ENCODE measurements at places on chromosomes 3 and 15.

DNA sequence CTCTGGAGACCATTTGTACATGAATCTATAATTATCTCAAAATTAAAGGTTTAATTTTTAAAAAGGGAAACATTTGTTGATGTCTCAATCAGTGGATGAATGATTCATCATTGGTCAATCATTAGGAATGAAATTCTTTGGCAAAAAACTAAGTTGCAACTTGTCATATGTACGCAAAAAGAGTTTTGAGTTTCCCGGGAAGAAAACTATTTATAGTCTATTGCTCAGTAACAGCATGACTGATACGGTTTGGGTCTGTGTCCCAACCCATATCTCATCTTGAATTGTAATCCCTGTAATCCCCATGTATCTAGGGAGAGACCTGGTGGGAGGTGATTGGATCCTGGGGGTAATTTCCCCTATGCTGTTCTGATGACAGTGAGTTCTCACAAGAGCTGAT is 765.8 kb upstream of the ROBO1 start:
- DNase-seq, result no peak

- DNase-seq, result no peak
Measured at GRCh38 chr3:119759962-119760361, 21.9 kb upstream of the NR1I2 start.

GRCh38 chr3:101850246-101851051 is 1.1 kb downstream of the NFKBIZ start:
- DNase-seq, result no peak

DNA sequence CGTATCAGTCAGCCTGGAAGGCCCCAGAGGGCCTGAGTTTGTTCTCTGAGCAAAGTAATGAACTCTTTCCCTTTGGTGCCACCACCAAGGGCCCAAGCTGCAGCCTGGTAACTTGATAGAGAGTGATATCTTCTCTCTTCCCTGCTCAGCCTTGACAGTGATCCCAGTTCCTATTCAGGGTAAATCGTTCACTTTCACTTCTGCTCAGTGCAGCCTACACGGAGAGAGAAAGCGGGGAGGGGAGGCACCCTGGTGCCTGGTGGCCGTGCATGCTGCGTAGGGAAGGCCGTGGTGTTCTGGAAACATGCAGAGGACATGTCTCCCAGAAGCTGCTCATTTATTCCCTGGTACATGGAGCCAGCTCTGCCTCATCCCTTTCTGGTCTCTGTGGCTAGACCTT is 54.9 kb downstream of the KIF9 start:
- DNase-seq, result no peak

DNA sequence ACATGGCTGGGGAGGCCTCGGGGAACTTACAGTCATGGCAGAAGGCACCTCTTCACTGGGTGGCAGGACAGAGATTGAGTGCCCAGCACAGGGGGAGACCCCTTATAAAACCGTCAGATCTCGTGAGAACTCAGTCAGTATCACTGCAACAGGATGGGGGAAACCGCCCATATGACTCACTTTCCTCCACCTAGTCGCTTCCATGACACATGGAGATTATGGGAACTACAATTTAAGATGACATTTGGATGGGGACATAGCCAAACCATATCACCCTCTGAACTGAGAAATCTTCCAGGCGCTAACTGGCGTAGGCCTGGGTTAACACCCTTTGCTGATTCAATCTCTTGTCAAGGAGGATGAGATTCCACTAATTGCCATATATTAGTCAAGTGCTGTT is 392.3 kb downstream of the FEZF2 start:
- no peak for DNase-seq

- DNase-seq, result no peak
Measured at GRCh38 chr3:153634683-153635082, 472.7 kb downstream of the RAP2B start.

DNA sequence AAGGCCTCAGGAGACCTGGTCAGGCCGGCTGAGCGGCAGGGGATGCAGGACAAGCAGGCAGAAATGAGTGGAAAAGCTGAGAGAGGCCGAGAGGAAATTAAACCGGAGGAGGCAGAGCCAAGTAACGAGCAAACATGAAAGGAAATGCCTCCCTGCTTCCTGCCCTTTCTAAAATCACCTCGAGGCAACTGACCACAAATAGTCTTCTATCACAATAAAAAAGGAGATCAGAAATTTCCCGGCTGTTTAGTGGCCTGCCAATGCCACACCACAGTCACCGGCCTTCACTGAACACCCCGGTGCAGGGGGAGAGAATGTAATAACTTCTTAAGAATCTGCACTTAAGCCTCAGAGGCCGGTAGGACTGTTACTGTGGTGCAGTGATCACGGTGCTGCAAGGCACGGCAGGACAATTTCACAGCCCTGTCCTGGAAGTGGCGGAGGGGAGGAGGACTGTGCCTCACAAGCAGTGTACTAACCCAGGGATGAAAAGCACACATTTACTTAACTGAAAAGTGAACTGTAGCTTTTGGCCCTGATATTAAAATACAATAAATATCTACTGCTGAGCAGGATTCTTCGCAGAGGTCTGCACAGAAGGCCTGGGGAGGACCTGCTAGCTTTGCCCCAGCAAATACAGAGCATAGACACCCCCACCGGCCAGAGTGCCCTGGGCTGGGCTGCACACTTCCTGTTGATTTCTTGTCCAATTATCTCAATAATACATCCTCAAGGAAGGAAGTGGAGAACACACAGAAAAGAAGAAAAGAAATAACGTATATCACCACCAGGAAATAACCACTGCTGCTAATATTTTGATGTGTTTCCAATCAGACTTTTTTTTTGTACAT is 183.5 kb upstream of the NSMCE3 start:
- no peak for DNase-seq

DNA sequence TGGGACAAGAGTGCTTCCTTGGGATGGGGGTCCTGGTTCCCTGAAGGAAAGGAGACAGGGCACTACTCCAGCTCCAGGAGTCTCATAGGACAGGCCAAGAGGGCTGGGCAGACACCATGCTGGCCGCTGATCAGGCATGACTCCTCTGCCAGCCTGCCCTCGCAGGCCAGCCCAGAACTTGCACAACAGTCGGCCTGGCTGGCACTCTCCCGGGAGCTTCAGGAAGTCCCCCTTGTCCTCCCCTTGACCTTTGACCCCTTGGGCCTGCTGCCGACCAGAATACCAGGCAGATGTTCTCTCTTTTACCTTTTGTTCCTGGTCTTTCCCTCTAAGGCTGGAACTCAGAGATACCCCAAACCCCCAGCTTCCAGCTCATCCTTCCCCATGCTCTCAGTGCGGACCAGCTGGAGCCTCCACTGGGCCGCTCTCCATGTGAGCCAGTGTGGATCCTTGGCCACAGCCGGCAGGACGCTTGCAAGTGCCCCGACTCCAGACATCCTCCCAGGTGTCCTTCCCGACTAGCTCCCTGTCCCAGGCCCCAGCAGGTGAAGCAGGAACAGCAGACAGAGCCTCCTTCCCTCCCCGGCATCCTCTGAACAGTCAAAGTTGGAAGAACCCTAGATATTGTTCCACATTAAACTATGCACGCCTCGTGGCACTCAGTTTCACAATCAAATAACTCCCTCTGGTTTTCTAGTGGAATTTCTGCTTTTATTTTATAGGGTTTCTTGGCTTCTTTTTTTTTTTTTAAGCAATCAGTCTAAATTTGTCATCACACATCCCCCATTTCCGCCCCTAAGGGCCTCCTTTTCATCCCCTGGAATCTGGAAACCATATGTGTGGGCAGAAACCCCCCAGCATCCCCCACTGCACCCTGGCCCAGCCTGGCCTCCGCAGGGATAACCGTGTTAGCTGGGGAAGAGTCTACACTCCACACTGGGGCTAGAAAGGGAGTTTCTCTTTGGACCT is 15.7 kb downstream of the VPS18 start:
- DNase-seq, result no peak
